ENCODE measurements at places on chromosomes 4 and X. TPM values are rescaled to one million over a fixed set of nuclear protein-coding genes. Genes with fewer than 3 reads are reported as not detected.

GRCh38 chrX:152259150-152259549, 120.8 kb upstream of the MAGEA10 start:
- DNase-seq = no peak

- no peak for DNase-seq
Measured at GRCh38 chr4:168487282-168488035, 7.2 kb upstream of the DDX60L start.

DNA sequence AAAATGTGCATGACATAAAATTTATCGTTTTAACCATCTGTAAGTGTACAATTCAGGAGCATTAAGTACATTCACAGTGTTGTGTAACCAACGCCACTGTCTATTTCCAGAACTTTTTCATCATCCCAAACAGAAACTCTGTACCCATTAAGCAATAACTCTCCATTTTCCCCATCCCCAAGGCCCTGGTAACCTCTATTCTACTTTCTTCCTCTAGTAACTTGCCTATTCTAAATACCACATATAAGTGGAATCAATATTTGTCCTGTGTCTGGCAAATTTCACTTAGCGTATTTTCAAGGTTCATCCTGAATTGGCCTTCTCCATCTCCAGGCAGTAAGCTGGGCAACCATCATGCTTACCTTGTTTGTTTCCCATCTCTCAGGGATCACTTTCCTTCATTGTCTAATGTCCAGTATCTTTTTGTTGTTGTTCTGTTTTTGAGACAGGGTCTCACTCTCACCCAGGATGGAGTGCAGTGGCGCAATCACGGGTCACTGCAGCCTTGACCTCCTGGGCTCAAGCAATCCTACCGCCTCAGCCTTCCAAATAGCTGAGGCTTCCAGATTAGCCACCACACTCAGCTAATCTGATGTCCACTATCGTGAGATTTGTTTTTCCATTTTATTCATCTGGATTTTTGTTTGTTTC, 17.7 kb upstream of the GRIPAP1 start:
- DNase-seq = no peak

GRCh38 chr4:88518911-88519310, 4.7 kb downstream of the PYURF start:
- no peak for DNase-seq

GRCh38 chrX:109684136-109684535, 48.9 kb downstream of the ACSL4 start:
- DNase-seq = no peak

GRCh38 chrX:84335121-84335520, 147.1 kb upstream of the RPS6KA6 start:
- no peak for DNase-seq

GRCh38 chr4:117996891-117997290, 37.4 kb upstream of the NDST3 start:
- no peak for DNase-seq

DNA sequence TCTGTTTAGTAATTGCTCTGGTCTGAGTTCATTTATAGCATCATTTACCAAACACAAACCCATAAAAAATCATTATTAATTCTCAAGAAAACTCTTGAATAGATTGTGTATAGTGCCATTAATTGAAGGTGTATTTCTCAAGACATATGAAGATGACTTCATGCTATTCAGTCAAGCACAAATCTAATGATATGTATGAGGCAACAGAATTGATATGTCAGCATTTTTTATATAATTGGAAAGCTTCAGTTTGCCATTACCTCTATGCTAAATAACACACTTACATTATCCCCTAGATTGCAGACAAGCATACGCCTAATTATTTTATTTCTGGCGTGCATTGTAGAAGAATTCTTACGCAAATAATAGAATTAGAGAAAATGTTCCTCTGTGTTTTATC, 461.8 kb downstream of the PDHA2 start:
- no peak for DNase-seq

DNA sequence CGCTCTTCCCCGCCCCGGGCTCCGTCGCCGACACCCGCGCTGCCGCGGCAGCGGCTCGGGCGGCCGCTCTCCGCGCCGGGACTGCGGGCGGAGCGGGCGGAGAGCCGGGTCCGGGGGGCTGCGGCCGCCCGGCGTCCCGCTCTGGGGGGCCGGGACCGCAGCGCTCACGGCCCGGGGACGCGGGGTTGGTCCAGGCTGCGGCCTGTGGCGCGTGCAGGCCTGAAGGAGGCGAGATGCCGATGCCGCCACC, 492 bp downstream of the GALNT7 start:
- no peak for DNase-seq

DNA sequence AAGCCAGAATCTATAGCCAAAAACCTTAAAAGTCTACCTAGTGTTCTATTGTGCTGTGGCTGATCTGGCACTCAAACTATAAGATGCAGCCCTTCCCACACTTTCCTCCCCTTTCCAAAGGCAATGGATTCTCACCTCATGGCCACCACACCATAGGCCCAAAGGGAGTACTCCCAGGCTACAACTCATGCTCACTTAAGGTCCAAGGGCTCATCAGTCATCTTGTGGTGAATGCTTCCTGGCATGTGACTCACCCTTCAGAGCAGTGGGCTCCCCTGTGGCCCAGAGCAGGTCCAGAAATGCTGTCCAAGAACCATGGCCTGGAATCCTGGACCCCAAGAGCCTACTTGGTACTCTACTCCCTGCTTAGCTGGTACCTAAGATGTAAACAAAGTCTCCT, 181.0 kb downstream of the CHRDL1 start:
- DNase-seq = no peak

GRCh38 chr4:73725985-73726384, 14.4 kb upstream of the CXCL8 start:
- no peak for DNase-seq

Gene RTL5
- total RNA-seq = 8.5 TPM

Gene NR0B1
- not detected for total RNA-seq

Gene SLC34A2
- total RNA-seq = 0.41 TPM

Gene CYLC1
- not detected for total RNA-seq
